ENCODE measurements at places on chromosomes 11 and 22.

- DNase-seq = no peak
Measured at GRCh38 chr22:31867386-31868153, 76.8 kb upstream of the YWHAH start.

GRCh38 chr11:105789579-105790420 is 179.9 kb downstream of the GRIA4 start:
- no peak for DNase-seq

DNA sequence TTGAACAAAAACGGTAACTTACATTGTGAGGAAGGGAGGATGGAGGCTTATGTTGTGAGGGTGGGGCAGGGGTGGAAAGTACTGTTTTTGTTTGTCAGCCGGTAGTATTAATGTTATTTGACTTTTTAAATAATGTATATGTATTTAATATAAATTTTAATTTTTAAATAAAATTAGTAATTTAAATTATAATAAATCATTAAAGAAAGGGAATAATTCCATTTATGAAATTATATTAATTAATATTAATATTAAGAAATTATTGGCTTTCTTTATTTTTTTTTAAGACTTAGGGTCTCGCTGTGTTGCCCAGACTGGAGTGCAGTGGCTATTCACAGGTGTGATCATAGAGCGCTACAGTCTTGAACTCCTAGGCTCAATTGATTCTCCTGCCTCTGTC is 24.0 kb upstream of the TNRC6B start:
- no peak for DNase-seq

DNA sequence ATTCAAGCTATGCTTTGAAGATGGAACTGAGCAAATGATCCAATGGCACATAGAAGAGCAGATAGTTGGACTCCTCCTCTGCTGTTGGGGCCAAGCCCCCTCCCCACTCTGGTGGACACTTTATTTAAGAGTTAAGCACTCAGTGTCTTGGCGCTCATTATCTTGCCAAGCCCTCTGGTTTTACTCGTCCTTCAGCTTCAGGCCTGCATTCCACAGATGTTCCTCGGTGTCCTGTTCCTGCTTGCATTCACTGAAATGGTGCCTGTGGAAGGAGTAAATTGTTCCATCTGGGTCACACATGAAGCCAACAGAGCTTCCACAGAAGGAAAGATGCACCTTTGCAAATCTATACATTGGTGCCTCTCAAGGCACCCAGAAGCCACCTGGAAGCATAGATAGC is 26.1 kb downstream of the MAML2 start:
- DNase-seq = no peak

DNA sequence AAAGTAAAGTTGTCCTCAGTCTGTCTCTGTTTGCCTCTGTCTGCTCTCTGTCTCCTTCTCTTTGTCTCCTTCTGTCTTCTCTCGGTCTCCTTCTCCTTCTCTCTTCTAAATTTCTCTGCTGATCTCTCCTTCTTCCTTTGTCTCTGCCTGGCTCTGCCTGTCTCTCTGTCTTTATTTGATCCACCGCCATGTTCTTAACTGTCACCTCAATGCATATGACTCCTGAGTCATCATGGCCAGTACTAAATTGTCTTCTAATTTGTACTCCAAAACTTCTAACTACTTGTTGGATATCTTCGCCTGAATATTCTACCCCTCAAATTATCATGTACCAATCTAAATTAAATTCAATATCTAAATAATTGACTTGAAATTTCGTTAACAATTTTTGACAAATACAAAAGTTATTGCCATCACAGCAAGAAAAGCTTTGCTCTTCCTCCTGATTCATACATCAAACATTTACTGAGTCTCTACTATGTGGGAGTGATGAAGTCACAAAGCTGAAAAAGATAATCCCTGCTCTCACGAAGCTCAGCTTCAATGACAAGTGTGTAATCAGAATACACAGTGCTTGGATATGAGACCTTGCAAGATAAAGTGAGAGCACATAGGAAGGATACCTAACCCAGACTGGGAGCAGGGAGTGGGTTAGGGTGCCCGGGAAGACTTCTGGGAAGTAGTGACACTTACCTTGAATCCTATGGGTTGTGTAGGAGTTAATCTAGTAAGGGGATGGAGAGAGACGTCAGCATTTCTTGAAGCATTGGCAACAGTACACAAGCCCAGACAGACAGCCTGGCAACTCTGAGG is 193.0 kb downstream of the MAML2 start:
- peak; percentile 84 for DNase-seq

DNA sequence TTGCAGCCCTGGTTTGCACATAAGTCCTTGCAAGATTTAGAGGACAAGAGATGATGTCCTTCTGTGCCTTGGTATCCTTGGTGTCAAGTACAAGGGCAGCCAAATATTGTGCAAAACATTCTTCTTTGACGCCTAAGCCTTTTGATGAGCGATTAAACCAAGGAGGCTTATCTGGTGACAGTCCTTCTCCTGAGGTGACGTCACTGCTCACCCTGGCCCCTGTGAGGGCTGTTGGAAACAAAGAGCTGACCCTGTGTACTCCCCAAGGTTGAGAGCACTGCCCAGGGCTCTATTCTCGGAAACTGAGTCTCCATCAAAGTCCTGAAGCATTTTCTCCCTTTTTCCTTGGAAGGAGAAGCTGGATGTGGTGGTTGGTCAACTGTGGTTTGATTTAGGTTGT is 4.7 kb upstream of the GRAMD1B start:
- no peak for DNase-seq

DNA sequence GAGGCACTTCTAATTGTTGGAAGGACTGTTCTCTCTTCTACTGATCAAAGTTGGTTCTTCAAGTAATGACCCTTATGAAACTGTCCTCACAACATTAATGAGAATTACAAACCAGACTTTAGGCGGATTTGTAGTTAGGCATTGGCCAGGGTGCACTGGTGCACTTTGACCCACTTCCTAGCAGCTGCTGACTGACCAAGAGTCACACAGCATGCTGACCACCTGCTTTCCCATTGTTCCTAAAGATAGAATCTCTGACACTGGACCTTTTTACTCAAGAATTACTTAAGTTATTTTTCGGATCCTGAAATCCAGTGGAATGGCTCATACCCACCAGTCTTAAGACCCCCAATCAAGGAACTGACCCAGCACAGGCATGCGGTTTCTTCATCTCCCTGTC is 264.0 kb downstream of the ST3GAL4 start:
- DNase-seq = no peak

- no peak for DNase-seq
Measured at GRCh38 chr11:83493917-83494316, 207.8 kb upstream of the CCDC90B start.

- DNase-seq = no peak
Measured at GRCh38 chr22:45270095-45271020, 14.4 kb upstream of the UPK3A start.

GRCh38 chr11:124725719-124726105 is 14.0 kb upstream of the NRGN start:
- DNase-seq = no peak

DNA sequence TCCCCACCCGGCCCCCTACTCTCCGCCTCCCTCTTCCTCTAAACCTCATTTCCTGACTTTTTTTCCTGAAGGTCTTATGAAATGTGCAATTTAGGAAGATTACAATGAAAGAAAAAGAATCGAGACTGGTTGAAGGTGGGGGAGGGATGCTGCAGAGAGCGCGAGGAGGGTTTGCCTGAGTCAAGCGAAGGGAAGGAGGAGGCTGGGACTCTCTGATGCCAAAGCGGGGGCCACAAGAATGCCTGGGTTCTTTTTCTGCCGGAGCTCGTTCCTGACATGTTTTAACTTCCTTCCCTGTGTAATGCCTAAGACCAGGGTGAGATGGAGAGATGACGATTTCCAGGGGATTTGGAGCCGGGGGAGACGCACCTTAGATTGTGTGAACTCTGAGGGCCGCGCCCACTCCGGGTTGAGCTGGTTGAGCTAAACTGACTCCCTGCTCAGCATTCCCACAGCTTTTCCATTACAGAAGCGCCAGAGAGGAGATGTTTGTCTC is 270.5 kb upstream of the SORL1-AS1 start:
- no peak for DNase-seq

DNA sequence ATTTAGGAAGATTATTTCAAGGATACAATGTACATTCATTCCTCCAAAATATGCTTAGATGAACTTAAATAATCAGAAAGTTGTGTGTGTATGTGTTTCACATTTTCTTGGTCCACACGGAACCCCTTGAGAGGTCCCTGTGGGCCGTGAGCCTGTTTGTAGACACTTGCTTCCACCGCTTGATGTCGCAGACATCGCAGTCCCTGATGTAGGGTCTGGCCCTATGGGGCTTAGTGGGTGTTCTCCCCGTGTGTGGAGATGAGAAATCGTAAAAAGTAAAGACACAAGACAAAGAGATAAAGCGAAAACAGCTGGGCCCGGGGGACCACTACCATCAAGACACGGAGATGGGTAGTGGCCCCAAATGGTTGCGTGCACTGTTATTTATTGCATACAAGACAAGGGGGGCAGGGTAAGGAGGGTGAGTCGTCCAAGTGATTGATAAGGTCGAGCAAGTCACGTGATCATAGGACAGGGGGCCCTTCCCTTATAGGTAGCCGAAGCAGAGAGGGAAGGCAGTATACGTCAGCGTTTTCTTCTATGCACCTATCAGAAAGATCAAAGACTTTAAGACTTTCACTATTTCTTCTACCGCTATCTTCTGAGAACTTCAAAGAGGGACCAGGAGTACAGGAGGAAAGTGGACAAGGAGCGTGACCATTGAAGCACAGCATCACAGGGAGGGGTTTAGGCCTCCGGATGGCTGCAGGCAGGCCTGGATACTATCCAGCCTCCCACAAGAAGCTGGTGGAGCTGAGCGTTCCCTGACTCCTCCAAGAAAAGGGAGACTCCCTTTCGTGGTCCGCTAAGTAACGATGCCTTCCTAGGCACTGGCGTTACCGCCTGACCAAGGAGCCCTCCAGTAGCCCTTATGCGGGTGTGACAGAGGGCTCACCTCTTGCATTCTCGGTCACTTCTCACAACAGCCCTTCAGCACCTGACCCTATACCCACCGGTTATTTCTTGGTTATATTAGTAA is 1.2 kb upstream of the APOBEC3C start:
- no peak for DNase-seq

- no peak for DNase-seq
Measured at GRCh38 chr11:69646493-69647389, 5.8 kb downstream of the CCND1 start.

- DNase-seq = peak; percentile 26
Measured at GRCh38 chr11:133064152-133064877, 468.0 kb downstream of the OPCML start.

GRCh38 chr11:2725368-2726300 is 25.8 kb upstream of the KCNQ1OT1 start:
- no peak for DNase-seq

GRCh38 chr22:24096758-24097115 is 84.5 kb upstream of the SUSD2 start:
- DNase-seq = no peak

DNA sequence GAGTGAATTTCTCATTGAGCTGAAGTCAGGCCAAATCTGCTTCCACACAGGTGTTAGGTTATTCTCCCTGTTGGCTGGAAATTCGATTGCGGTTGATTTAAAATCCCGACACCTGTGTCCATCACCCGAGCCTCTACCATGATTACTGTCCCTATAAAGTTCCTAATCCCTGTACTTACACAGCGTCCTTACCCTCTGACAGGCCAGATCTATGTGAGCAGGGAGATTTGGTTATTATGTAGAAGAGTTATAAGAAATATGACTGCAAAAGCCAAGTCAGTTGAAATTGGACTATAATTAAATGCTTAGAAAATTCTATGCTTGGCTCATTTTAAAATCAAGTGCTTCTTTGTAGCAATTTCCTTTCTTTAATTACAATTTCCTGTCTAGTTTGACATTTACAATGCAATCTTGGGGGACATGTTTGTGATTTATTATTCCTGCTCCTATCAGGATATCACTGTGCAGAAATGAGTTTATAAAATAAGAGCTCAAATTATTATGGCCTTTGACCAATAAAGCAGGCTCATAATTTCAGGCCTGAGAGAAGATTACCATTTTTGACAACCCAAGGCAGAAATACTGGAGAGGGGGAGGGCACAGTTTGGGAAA is 32.5 kb upstream of the LMO1 start:
- DNase-seq = no peak

GRCh38 chr22:38569972-38570778 is at the start of gene DMC1:
DMC1 (minus strand) TSS chr22:38570183; CDS start chr22:38568256, 1,927 bp downstream.
- no peak for DNase-seq

All from non-pigmented ciliary epithelial cell (primary cell).